ENCODE measurements at places on chromosomes 4 and X.

DNA sequence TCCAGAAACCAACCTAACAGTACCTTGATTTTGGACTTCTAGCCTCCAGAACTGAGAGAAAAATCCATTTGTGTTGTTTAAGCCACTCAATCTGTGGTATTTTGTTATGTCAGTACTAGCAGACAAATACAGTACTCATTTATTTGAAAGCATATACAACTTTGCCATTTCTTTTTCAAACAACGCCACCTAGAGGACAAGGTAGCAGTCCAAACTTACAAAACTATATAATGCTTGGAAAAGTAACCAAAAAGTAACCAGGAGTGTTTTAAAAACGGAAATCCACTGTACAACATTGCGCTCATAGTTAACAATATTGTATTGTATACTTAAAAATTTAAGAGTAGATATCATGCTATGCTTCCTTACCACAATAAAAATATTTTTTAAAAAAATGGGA, 37.0 kb upstream of the FGF13 start:
- no peak for DNase-seq

DNA sequence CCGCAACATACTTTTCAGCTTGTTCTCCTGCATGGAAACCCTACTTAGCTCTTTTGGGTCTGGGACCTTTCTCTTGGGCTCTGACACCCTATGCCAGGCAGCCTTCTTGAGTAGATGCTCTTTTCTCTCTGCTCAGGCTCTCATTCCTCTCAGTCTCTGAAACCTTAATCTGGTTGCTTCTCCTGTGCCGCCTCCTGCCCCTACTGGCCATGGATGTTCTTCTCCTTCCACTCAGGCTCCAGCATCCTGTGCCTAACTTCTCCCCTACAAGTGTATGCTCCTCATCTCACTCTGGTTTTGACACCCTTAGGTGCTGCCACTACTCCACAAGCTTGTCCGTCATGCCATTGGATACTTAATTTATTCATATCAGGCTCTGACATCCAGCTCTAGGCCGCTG, 15.2 kb downstream of the BLTP1 start:
- no peak for DNase-seq

GRCh38 chr4:148225639-148226038, 216.6 kb downstream of the NR3C2 start:
- no peak for DNase-seq

DNA sequence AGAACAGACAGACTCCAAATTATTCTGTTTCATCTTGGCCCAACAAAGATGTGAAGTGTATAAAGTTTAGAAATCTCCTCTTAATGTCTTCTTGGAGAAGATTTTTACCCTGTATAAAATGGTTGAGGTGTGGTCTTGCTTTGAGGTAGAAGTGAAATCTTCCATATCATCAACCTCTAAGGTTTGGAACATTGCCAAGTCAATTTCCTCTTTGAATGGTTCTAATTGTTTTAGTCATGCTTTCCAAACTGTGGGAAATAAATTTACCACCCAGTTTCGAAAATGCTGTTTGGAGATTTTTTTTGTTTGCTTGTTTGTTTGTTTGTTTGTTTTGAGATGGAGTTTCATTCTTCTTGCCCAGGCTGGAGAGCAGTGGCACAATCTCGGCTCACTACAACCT, 174.1 kb upstream of the ADAMTS3 start:
- no peak for DNase-seq

DNA sequence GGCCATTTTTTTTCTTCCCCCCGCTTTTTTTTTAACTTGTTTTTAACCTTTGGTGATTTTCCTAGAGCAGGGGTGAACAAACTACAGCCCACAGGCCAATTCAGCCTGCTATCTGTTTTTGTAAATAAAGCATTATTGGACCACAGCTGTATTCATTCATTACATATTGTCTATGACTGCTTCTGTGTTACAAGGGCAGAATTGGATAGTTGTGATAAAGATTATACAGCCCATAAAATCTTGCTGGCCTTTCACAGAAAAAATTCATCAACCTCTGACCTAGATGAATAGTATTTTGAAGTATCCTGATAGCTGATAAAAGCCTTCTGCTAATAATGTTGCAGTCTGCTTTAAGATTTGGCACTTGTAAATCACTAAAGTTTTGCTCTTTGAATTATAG, 63.4 kb downstream of the SMAD1 start:
- DNase-seq: no peak

GRCh38 chr4:21848021-21848420, 100.6 kb downstream of the KCNIP4 start:
- no peak for DNase-seq

DNA sequence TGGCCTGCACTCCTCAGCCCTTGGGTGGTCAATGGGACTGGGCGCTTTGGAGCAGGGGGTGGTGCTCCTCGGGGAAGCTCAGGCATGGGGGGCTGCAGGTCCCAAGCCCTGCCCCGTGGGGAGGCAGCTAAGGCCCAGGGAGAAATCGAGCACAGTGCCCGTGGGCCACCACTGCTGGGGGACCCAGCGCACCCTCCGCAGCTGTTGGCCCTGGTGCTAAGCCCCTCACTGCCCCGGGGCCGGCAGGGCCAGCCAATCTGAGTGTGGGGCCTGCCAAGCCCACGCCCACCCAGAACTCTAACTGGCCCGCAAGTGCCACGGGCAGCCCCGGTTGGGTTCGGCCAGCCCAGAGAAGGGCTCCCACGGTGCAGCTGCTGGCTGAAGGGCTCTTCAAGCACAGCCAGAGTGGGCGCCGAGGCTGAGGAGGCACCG, 30.9 kb upstream of the IL15 start:
- no peak for DNase-seq

DNA sequence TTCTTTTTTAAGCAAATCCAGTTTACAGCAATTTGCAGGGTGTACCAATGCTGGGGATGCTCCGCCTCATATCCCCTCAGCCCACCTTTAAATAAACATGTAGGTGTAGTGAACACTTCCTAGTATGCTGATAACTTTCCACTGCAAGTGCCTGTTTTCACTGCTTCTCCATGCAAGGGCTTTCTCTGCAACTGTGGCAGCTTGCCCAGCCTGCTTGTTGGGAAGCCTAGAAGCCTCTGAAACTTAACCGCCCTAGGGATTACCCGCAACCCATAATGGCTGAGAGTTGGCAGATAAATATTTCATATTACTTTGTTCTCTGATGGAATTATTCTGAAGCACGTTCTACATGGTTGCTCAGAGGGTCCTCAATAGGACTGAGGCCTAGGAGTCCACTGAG, 253.7 kb upstream of the DDX53 start:
- DNase-seq: no peak

DNA sequence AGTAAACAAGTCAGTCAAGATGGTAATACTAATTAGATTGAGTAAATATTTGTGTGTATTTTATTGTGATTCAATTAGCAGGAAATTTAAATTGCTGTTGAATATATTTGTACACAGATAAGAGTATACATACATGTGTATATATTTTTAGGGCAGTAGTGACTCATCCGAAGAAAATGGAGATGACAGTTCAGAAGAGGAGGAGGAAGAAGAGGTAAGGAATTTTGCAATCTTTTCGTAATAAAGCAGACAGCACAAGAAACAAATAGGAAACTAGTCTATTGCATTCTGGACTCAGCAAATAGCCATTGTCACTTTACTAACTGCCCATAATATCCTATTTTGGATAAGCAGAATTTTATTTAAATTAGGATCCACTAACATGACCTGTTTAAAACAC, 6.6 kb downstream of the IBSP start:
- no peak for DNase-seq

GRCh38 chr4:158786121-158786601, 17.3 kb downstream of the FNIP2 start:
- no peak for DNase-seq

- no peak for DNase-seq
Measured at GRCh38 chrX:43868791-43869190, 13.5 kb downstream of the MAOB start.

DNA sequence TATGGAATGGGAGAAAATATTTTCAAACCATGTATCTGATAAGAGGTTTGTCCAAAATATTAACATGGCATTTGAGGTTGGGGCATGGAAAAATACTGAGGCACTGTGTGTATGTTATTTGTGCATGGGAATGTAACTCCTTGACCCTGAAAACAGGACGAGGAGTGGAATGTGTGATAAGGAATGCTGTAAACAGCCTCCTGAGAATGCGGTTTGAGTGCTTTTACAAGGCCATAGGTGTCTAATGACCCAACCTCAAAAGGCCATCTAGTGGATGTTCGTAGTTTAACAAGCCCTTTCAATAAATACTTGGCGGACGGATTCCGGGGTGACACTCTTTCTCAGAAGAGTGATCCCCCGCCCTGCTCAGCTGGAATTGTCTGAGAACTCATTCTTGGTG, 162.9 kb upstream of the USP9X start:
- peak; percentile 45 for DNase-seq

DNA sequence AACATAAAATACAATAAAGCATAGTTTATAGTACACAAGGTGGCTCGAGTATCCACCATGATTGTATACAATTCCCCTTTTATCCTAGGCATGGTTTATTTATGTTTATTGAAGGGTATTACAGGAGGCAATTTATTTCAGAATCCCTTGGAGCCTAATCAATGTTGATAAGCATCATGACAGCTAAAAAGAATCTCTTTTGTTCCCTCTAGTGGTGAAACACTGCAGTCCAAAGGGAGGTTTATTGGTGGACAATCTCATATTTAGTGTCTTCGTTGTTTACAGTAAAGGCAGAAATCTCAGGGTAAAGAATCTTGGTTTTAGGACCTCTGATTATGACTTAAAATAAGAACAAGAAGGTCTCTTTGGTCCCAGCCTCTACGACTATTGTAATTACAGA, 1712.5 kb downstream of the C4orf33 start:
- DNase-seq: peak; percentile 13

Measured in HepG2 (cell line).